Activated naive CD4-positive, alpha-beta T cell (primary cell): ENCODE measurements at places on chromosomes 5 and 9.

GRCh38 chr5:103446813-103447212 lies 115.8 kb downstream of the NUDT12 start:
- DNase-seq: no peak

- DNase-seq: no peak
Observed at GRCh38 chr5:34610546-34610945, 45.6 kb upstream of the RAI14 start.

- no peak for DNase-seq
Observed at GRCh38 chr9:38315085-38315595, 77.4 kb upstream of the ALDH1B1 start.

DNA sequence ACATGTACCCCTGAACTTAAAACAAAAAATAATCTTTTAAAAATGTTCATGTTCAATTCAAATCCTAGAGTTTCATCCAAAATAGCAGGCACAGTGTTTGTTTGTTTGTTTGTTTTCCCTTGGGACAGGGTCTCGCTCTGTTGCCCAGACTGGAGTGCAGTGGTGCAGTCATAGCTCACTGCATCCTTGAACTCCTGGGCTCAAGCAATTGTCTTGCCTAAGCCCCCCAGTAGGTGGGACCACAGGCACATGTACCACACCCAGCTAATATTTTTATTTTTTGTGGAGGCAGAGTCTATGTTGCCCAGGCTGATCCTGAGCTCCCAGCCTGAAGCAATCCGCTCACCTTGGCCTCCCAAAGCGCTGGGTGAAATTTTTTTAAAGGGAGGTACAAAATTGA lies 5.0 kb upstream of the POLR1E start:
- no peak for DNase-seq

DNA sequence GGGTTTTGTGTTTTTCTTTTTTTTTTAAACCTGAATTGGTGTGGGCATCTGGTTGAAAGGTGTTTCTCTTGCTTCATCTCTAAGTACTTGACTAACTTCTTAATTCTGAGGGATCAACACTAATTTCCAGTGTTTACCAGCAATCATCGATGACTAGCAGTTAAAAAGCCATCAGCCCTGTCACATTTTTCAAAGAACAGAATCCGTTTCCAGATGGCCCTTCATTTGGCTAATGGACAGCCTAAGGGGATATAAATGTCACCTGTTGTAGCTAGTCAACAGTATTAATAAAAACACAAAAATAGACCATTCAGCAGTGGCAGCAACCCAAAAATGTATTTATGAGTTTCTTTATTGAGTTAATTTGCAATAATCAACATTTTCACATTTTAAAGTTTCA lies 1076.5 kb downstream of the MAT2B start:
- no peak for DNase-seq

- DNase-seq: no peak
Observed at GRCh38 chr5:139757727-139758509, 37.7 kb upstream of the PSD2 start.

GRCh38 chr9:11595756-11596155 lies 983.0 kb upstream of the PTPRD start:
- no peak for DNase-seq

- DNase-seq: no peak
Observed at GRCh38 chr9:131728546-131728910, 11.3 kb downstream of the RAPGEF1 start.

DNA sequence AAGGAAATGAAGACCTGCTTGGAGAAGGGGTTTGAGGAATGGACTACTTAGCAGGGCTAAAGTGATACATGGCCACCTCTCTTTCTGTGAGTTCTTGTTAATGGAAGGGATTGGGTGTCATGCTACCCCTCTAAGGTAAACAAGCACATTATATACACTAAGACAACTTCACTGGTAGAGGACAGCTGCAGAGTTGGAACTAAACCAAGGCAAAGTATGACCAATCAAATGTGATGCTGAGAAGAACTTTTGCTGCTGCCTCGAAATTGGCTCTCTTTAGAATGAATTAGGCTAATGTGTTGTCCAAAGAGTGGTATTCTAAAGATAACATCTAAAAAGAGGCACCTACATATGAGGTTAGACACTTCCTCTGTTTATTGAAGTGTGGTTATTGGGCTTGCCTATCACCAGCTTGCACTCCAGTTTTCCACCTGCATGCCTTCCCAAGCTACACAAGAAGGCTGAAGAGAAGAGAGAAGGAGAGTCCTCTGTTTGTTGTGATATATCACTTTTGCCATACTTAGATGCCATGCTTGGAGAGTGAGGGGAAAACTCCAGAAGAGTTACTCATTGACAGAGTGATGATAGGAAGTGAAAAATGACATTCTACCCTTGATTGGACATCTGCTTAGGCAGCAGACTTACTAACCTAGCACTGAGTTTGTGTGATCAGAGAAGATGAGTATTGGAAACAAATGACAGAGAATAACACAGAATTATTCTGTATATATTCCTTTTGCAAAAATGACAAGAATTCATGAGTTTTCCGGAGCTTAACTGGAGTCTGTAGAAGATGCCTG lies 536.1 kb downstream of the ZNF608 start:
- DNase-seq: no peak

GRCh38 chr9:77773381-77773780 lies 125.3 kb upstream of the GNA14 start:
- no peak for DNase-seq

- no peak for DNase-seq
Observed at GRCh38 chr9:126283799-126284465, 42.7 kb upstream of the MVB12B start.

DNA sequence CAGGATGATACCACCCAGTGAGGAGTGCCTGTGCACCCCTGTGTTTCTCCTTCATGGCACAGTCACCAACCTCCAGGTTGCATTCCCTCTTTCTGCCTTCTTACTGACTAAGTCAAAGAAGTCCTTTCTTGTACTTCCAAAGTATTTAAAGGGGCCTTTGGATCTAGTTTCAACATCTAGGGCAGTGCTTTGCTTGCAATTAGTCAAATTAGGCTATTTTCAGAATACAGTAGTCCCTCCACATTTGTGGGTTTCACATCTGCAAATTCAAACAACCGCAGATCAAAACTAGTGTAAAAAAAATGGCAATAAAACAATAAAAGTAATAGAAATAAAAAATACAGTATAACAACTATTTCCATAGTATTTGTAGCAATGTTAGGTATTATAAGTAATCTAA lies 333.9 kb upstream of the SEMA6A start:
- DNase-seq: no peak

- DNase-seq: no peak
Observed at GRCh38 chr5:150108711-150109514, 22.6 kb upstream of the CSF1R start.

- DNase-seq: no peak
Observed at GRCh38 chr9:114038724-114039313, 39.3 kb downstream of the AMBP start.

- no peak for DNase-seq
Observed at GRCh38 chr9:38081356-38082108, 12.5 kb upstream of the SHB start.

GRCh38 chr9:115653171-115653606 lies 500.4 kb upstream of the PAPPA start:
- DNase-seq: no peak

DNA sequence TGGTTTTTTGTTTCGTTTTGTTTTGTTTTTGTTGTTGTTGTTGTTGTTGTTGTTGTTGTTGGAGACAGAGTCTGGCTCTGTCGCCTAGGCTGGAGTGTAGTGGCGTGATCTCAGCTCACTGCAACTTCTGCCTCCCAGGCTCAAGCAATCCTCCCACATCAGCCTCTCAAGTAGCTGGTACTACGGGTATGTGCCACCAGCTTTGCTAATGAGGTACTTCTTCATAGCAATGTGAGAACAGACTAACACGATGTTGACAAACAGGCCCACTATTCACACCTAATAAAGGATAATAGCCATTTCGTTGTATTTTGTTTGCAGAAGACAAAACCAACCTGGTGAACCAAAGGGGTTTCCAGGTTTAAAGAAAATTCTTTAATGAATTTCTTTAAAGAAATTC lies 130.9 kb downstream of the DIRAS2 start:
- no peak for DNase-seq

DNA sequence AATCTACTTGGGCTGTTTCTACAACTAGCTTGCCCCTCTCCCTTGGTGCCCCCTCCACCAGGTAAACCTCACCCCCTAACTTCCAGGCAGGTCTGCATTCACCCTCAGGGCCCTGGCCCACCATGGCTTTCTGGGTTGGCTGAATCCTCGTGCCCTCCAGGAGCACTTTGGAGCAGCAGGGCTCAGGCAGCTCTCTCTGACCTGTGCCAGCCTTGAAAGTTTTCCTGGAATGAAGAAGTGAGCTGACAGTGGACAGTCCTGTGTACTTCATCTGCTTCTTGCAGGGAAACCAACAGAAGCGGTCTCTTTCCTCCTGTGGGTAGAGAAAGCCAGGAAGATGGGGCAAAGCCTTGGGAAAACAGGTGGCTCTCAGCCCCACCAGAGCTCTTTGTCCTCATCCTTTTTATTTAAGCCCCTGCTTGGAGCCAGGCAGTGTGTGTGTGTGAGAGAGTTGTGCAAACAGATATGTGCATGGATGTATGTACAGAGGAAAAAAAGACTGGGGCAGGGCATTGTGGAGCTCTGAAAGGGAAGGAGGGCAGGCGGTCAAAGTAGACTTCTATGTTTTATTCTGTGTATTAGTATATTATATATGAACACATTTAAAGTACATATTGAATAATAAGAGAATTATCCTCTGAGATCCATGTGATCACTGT lies 62.3 kb upstream of the SPRY4 start:
- no peak for DNase-seq

DNA sequence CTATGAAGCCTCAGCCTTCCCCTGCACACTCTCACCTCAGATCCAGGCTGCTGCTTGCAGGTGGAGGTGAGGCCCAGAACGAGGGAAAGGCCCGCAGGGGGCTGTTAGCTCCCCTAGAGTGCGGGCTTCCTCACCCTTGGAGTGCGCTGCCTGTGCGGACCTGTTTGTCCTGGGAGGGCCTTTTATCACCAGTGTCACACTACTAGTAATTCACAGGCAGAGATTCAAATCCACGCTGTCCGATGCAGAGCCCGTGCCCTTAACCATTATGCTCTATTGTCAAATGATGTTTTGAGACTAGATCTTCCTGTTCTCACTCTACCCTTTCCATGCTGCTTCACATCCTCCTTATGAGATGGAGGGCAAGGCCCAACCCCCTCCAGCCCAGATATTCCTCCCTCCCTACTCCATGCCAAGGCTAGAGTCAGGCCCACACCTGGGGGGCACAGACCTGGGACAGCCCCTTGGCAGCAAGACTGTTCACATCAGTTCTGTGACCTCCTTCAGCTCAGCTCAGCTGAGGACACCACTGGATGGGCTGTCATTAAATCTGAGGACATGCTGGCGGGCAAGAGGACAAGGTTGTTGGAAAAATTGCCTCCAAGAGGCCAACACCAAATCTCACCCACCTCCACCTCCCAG lies 112.8 kb upstream of the SPOCK1 start:
- no peak for DNase-seq

DNA sequence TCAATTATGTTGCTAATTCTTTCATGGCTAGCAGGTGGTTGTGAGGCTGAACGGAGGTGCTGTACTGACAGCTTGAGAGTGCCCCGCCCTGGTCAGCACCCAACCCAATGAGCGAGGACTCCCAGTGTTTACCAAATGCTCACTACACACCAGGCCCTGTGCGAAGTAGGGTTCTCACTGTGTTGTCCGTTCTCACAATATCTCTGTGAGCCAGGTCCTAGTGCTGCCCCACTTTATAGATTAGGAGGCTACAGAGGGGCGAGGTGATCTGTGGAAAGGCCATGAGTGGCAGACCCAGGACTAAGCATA lies 28.2 kb downstream of the COL15A1 start:
- no peak for DNase-seq

DNA sequence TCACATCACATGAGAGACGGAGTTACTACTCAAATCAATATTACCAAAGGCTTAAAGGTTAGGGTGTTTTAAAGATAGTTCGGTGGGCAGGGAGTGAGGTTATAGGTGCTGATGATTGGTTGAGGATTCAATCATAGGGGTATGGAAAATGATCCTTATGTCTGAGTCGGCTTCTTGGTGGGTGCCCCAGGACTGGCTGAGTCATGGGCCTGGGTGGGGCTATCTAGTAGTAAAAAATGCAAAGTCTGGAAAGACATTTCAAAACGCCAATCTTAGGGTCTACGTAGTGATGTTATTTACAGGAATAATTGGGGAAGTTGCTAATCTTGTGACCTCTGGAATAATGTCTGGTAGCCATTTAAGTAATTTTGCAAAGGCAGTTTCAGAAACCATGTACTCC lies 15.2 kb upstream of the SPIN1 start:
- no peak for DNase-seq

- DNase-seq: no peak
Observed at GRCh38 chr5:42595597-42595996, 161.0 kb upstream of the CCDC152 start.

DNA sequence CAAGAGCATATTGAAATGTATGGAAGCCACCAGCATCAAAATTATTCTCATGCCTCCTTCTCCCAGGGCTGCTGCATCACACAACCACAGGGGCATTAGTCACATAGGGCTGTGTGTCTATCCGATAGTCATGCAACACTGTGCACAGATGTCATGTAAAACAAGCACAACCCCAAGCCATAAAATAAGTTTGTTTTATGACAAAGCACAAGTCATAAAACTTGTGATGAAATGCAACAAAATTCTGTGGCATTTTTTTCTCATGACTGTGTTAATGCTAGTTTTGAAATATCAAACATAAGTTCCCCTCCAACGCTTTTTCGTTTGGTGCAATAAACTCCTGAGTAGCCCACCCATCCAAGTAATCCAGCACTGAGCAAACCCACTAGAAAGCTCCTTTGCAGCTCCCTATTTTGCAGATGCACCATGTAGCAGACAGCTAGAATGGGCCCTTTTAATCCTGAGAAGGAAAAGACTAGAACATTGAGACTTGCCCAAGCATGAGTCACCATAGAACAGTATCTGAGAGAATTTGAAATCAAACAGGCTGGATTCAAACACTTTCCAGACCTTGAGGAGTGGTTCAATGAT lies 93.3 kb upstream of the ZNF366 start:
- DNase-seq: no peak

DNA sequence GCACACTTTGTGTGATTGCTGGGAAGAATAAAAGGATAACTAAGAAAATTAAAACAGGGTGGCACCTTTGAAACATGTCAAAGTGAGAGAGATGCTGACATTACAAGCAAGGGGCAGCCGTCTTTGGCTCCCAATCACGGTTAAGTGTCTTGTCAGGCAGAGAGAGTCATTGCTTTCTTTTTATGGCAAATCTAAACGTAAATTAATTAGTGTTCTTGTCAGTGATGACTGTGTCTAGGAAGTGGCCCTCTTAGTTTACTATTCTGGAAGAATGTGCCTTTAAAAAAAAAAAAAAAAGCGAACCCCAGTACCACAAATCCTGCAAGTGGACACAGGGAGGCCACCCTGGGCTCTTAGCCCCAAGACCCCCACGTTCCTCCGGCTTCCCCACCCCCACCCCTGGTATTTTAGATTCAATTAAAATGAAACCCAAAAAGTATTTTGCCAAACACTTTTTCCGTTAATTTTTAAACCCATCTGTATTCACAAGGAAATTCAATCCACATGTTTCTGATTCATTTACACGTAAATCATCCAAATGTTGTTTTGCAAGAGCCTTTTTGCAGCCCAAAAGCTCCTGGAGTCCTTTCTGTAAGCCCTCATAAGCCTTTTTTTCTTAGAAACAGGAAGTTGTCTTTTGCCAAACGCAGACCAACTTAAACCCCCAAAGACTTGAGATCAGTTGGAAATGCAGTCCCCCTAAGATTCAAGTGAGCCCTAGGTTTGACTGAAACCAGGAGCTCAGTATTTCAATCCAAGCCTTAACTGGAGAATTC lies 399.3 kb downstream of the EBF1 start:
- no peak for DNase-seq
